ENCODE measurements at places on chromosomes 3 and 15.

DNA sequence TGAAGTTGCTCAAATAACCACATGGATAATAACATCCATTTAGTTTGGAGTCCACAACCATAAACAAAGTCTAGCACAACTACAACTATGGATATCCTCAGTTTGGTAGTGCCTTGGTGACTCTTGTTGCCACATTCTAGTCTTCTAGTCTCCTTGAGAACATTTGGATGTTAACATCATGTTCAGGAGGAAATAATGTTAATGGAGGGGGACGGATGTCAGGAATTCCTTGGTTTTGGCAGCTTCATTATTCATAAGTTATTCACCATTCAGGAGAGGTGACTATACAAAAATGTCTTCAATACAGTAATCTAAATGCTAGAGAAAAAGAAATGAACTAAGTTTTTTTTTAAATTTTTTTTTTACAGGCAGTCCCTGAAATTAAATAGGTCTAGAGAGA, 26.4 kb upstream of the GABPB1 start:
- no peak for DNase-seq

DNA sequence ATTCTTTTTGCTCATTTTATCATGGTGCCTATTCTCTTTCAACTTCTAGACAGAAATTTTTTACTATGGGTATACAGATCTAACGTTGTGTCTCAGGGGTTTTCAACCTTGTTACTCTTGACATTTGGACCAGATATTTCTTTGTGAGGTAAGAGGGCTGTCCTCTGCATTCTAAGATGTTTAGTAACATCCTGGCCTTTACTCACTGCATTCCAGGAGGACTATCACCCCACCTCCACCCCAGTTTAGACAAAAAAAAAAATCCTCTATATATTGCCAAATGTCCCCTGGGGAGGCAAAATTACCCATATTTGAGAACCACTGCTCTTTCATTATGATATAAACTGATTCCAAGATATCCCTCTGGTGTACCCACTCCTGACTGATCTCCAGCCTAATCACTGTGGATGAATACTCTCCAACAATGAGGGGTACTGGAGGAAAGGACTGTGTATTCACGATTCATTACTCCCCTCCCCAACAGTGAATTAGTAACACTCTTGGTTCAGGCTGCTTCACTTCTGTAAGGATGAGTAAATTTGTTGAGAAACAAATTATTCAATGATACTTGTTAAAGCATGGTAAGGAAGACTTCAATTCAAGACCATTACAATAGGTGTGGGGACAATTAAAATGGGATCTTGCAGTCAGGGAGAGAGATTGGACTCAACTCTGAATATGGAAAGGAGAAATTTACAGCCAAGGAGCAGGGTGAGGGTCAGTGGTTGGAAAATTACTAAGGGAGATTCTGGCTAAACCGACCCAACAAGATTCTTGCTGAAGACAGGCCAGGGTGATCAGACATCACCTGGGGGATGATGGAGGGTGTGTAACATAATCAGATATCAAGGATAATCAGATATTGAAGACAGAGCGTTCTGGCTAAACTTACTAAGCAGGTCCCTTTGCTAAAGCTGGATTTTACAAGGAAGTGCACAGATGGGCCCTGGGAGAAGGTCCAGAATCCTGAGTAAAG, 123.8 kb upstream of the DAZL start:
- DNase-seq = no peak

DNA sequence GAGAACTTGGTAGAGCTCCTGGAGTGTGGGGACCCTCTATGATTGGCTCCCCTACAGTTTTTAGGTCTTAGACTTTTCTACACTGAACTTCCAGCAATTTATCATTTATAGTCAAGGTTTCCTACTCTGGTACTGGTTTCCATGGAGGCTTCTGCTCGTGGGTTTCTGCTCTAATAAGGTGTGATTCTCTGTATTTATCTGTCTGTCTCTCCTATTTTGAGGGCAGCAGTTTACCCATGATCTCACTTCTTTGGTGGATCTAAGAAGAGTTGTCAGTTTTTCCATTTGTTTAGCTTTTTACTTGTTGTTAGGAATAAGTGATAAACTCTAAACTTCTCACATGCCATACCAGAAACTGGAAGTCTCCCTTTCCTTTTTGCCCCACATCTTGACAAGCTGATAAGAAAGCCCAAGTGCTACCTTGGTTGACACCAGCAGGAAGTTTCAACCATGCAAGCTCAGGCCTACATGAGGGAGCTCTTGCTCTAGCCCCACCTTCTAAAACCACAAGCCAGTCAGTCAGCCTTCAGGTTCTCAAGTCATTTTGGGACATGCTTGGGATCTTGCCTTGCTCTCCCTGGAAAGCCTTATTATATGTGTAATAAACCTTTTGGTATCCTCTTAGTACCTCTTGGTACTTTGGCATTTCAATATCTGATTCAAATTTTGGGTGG, 10.0 kb downstream of the TIMMDC1 start:
- DNase-seq = no peak

DNA sequence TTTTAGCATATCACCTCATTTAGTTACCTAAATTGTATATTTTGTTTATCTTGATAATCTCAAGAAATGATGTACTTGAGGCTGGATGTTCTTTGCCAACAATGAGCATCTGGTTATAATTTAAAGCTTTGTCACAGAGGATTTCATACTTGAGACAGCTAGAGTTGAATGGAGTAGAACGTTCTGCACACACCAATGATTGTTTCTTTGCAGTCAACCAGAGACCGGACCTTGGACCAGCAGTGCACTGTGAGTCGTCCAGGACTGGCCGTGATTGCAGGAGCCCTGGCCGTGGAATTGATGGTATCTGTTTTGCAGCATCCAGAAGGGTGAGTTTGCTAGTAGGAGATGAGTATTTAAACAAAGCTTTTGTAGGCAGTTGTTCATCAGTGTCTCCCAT, 90.4 kb downstream of the ATG7 start:
- no peak for DNase-seq

DNA sequence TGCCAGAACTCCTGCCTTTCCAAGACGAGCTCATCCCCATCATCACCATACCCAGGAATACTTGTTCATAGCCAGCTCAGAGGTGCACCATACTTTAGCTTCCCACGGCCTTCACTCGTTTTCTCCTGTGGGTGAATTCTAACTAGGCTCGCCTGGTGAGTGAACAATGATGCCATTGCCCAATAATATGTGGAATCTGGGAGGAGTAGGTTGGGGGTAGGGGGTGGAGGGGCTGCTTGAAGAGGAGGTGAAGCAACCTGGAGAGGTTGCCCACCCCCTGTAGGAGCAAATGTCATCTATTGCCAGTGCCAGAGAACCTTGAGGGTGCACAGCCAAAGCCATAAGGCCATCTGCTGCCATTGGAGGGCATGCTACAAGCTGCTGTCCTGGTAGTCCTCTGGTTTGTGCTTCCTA, 592 bp upstream of the ZNF445 start:
- no peak for DNase-seq

DNA sequence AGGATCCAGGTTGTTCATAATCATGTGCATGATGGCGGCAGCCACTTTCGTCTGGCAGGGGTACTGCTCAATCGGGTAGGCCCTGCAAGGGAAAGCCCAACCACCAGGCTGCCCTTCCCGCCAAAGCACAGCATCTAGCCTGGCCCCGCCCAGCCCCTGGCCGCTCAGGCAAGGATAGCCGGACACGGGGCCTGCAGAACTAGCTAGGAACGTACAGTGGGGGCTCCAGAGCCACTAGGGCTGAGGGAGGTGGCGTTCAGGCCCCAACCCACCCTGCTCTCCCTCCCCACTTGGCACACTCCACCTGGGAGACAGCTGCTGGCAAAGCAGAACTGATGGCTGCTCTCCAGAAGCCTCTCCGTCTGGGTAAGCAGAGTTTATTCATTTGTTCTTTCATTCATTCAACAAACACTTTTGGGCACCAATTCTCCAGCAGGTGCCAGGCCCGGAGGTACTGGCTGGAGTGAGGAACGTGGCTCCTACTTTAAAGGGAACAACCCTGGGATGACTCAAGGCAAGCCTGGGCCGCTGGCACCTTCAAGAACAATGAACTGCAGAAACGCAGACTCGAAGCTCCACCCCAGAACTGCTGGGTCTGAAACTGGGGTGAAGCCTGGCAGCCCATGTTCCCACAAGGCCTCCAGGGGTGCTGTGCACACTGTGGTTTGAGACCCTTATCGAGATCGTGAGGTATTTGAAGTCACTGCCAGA, 7.8 kb downstream of the UROC1 start:
- no peak for DNase-seq

DNA sequence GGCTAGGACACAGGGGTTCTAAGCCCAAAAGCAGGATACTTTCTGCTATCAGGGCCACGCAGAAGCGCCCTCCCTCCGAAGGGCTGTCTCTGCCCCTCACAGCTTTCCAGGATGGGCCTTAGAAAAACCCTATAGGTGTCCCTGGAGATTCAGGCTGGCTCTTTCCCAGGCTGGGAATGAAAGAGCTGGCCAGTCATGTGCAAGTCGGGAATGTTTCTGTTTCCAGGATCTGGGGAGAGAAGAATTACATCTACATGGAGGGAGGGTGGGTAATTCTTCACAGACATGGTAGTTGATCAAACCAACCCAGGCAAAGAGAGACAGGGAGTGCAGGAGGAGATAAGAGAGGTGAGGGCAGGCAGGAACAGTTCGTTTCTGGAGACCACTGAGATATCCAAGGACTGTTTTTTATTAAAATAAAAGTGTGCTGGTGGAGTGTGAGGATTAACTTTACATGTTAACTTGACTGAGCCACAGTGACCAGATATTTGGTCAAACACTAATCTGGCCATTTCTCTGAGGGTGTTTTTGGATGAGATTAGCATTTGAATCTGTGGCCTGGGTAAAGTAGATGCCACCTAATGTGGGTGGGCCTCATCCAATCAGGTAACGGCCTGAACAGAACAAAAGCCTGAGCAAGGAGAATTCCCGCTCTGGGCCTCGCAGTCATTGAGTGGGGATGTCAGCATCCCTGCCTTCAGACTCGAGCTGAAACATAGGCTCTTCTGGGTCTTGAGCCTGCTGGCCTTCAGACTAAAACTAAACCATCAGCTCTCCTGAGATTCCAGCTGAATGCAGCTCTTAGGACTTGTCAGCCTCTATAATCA, 15.3 kb downstream of the NUP210 start:
- DNase-seq = no peak

DNA sequence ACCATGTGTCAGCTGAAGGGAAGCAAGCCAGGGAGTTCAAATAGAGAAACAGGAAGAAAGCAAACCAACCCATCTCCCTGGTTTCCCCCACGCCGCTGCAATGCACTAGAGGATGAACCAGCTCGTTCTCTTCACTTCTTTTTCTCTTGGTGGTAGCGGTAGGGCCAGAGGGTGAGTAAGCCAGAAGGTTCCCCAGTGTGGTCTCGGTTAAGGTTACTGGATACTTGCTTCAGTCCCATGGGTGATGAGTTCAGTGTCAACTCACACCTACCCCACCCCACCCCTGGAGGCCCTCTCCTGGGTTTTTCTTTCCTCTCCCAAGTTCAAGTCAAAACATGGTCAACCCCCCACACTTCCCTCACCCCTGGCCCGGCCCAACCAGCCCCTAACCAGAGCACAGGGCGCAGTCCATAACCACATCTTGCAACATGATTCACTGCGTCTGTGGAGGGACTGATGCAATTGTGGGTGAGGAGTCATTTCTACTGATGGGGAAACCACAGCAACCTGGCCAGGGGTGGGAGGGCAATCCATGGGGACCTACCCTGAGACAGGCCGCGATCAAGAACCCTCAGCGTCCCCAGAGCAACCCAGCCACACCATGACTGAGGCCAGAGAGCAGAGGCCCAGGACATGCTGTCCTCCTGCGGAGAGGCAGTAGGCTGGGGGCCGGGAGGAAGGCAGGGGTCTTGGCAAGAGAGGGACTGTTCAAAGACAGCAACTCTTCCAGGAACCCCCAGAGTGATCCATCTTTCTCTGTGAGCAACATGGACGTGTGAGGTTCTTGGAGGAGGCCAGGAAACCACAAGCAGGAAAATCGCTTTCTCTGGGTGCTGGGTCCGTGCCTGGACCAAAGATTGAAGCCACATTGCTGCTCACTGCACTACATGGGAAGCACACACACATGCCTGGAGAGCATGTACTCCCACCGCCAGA, 276.6 kb downstream of the UACA start:
- peak; percentile 77 for DNase-seq

DNA sequence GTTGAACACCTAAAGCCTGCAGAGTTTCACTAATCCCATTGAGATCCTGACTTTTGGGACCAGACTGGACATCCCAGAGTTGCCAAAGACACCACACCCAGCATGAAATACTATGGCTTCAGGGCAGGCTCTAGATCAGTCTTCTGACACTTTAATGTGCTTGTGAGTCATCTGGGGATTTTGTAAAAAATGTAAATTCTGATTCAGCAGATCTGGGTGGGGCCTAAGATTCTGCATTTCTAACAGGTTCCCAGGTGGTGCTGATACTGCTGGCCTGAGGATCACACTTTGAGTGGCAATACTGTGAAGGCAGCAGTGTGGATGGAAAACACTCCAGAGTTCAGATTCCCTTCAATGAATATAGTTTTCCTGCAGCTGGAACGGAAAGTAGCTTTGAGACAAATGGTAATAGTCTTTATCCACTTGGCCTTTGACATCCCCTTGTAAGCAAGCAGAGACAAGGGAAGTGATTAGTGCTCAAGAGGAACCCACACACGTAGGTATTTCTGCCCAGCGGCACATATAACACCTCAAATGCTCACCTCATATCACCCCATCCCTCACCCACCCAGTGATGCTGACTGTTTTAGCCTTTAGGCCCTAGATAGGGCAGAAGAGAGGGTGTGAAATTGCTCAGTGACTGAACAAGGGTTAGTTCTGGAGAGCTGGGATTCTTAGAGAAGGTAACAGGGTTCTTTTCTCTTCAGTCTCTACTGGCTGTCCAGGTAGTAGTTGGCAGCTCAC, 51.5 kb upstream of the GSK3B start:
- DNase-seq = no peak

GRCh38 chr3:193564012-193564411, 9.3 kb upstream of the ATP13A4 start:
- DNase-seq = no peak

DNA sequence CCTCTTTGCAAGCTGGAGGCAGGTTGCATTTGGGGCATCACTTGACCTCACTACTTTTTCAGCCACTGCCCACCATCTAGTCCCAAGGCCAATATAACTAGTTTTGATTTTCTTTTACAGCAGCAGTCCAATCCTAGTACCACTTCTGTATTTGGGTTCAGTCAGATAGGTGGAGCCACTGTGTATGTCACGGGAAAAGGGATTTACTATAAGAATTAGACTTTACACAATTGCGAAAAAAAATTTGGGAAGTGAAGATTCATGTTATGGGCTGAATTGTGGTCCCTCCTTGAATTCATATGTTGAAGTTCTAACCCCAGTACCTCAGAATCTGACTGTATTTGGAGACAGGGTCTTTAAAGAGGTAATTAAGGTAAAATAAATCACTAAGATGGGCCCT, 37.4 kb upstream of the NMNAT3 start:
- no peak for DNase-seq

DNA sequence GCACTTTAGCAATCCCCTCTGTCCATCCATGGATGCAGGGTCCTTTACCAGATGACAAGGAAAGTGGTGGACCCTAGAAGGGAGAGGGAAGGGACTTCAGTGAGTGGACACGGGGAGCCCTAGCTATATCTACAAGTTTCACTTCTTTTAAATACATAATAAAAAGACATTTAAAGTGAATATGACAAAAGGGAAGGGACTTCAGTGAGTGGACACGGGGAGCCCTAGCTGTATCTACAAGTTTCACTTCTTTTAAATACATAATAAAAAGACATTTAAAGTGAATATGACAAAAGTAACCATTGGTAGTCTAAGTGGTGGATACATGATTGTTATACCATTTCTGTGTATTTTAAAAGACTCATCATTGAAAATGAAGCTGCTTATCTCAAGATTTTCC, 81.9 kb upstream of the HES1 start:
- no peak for DNase-seq

Data from GM12892 (cell line).